RKO (cell line): ENCODE measurements at places on chromosomes 16 and 17.
A peak's percentile ranks its signal among the peaks of the same experiment; 100 is the strongest.

DNA sequence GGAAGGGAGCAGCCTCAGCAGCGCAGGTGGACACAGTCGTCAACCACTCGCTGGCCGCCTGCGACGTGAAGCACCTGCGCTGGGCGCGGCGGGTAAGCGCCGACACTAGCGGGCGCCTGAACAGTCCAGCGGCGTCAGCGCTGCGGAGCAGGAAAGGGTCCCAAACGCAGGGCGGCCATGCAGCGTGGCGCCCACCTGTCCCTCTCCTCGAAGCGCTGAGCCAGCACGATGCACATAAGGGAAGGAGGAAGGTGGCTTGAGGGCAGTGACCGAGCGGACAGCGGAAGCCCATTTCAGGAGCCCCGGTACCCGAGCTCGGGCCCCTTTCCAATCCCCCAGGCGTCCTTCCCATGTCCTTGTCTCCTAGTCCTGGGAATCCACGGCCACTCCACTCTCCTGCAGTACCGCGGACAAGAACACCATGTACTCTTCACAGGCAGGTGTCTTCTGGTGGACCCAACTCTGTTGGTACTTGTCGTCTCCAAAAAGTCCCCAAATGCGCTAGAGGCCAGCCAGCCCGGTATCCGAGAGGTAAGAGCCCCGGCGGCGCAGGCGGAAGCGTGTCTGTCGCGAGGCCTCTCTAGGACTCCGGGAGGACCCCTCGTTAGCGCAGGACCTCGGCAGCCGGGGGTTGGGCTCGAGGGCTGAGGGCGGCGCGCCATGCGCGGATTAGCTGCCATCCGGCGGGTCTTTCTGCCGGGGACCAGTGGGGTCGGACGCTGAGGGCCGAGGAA lies 14.4 kb downstream of the ZNF232 start:
- no peak for DNase-seq

DNA sequence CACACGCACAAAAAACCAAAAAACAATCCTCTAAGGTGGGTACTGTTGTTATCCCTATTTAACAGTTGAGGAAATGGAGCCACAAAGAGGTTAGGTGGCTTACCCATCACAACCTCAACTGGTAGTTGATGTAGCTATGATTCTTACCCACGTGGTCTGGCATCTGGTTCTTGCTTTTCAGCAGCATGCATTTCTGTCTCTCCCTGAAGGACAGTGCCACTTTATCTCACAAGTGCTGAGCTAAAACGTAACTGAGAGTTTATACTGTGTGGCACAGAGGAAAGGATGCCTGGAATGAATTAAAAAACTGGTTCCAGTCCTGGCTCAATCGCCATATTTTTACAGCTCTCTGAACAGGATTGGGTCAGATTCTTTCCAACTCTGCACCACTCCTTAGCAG lies 1.9 kb upstream of the CORO6 start:
- no peak for DNase-seq

DNA sequence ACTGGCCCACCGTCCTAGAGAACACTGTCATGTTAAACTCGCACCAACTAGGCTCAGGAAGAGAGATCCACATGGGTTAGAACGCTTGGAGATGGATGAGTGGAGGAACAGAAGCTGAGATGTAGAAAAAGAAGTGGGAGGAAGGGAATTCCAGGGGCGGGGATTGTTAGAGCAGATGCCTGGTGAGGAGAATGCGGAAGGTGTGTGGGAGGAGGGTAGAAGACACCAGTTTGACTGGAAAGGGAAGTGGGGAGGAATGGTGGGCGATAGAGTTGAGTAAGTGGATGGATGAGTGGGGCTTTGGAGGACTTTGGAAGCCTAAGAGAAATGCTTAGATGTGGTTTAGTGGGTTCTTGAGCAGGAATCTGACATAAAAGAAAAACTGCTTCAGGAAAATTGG lies 37.4 kb downstream of the DHX38 start:
- DNase-seq, result no peak

DNA sequence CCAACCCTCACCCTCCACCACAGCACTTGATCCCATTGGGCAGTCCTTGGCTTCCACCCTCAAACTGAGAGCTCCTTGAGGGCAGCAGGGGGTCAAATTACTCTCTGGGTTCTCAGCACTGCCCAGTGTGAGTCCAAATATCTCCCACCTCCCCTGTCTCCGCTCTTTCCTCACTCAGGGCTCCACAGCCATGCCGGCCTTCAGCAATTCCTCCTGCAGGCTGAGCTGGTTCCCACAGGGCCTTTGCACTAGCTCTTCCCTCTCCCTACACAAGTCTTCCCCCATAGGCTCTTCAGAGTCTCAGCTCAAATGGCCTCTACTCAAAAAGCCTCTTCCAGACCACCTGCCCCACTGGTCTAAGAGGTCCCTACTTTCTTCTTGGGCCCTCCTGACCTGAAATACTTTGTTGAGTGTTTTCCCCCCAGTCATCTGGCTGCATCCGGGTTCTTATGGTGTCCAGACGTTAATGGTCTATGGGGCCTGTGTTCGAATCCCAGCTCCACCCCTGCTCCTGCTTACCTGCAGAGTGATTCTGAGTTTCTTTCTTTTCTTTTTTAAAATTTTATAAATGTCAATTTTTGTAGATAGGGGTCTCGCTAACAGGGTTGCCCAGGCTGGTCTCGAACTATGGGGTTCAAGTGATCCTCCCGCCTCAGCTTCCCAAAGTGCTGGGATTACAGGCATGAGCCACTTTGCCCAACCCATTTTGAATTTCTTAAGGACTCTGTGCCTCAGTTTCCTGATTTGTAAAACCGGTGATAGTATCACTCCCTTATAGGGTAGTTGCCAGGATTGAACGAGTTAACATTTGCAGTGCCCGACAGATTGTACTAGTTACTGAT lies 973 bp upstream of the IL4R start:
- no peak for DNase-seq

DNA sequence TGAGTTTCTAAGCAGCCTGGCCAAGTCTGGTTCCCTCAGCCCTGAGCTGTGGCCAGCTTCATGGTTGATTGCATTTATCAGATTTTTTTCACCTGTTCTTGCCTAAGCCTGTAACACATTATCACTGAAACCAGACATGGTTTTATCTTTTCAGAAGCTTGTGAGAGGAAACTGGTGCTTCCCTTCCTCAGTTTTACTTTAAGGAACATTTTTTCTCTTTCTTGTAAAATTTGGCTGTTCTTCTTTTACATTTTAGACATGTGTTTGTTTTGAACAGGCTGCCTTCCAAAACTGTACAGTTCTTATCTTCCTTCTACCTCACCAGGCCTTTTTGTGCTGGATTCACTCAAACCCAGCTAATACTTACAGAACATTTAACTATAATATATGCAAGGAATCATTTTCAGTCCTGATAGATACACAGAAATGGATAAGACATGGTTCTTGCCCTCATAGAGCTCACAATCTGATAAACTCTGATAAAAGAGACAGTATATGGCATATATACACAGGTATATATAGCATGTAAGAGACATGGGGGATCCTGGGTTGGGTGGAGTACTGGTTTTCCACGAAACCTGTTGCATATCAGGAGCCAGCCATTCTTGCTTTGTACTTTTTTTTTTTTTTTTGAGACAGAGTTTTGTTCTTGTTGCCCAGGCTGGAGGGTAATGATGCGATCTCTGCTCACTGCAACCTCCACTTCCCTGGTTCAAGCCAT lies 44.5 kb downstream of the ZNRF1 start:
- no peak for DNase-seq

GRCh38 chr16:12724226-12724625 lies 79.5 kb downstream of the CPPED1 start:
- DNase-seq, result no peak

GRCh38 chr17:82899941-82900340 lies 60.1 kb upstream of the ZNF750 start:
- DNase-seq, result no peak

DNA sequence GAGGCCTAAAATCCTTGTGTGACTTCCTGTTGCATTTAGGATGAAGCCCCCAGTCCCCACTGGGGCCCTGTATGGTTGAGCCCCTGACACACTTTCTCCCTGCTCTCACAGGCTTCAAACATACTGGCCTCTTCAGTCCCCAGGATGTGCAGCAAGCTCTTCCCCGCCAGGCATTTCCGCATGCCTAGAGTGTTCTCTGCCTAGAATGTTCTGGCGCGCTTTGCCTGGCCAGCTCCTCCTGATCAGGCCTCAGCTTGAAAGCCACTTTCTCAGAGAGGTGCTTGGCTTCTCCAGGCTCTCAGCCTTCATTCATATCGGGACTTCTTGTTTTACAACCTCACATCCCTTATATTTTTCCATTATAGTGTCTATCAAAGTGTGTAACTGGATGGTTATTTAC lies 123.7 kb downstream of the SPACA3 start:
- DNase-seq, result no peak

DNA sequence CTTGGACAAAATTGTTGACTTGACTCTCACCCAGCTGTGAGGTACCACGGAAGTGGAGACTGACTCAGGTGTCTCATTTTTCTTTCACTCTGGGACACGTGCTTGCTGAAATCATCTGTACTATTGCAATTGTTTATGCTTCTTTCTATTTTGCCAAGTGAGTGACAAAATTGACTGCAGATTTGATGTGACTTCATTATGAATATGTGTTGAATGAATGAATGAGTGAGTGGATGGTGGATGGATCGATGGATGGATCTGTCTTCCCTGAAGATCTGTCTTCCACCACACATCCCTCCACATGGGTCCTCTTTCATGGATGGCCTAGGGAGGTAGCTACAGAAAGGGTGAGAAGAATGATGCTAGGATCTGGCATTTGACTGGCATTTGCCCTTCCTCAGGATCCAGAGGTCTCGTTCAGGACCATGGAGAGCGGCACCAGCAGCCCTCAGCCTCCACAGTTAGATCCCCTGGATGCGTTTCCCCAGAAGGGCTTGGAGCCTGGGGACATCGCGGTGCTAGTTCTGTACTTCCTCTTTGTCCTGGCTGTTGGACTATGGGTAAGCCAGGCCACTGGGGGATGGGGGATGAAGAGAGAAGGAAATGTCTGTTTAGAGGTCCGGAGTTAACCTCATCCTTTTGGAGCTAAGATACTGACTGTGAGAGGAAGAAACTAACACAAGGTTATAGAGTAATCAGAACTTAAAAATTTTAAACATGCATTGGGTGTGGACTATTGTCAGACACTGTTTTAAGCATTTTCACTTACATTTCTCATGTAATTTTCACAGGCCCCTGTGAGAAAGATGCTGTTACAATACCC lies 12.7 kb downstream of the SLC5A11 start:
- peak; percentile 57 for DNase-seq

GRCh38 chr16:76818606-76819181 lies 372.3 kb upstream of the MON1B start:
- no peak for DNase-seq

- no peak for DNase-seq
Observed at GRCh38 chr16:15886078-15886477, 2.3 kb downstream of the CEP20 start.

DNA sequence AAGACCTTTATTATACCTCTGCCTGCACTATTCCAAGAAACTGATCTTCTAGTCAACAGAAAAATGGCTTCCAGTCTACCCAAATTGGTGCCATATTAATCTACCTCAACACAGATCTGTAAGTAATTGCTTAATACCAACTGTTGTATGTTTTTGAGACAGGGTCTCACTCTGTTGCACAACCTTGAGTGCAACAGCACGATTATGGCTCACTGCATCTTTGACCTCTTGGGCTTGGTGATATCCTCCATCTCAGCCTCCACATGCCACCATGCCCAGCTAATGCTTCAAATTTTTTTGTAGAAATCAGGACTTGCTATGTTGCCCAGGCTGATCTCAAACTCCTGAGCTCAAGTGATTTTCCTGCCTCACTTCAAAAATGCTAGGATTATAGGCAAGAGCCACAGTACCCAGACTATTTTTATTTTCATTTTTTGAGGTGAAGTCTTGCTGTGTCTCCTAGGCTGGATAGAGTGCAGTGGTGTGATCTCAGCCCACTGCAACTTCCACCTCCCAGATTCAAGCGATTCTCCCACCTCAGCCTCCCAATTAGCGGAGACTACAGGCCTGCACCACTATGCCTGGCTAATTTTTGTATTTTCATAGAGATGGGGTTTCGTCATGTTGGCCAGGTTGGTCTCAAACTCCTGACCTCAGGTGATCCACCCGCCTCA lies 14.4 kb downstream of the NUFIP2 start:
- DNase-seq, result no peak

DNA sequence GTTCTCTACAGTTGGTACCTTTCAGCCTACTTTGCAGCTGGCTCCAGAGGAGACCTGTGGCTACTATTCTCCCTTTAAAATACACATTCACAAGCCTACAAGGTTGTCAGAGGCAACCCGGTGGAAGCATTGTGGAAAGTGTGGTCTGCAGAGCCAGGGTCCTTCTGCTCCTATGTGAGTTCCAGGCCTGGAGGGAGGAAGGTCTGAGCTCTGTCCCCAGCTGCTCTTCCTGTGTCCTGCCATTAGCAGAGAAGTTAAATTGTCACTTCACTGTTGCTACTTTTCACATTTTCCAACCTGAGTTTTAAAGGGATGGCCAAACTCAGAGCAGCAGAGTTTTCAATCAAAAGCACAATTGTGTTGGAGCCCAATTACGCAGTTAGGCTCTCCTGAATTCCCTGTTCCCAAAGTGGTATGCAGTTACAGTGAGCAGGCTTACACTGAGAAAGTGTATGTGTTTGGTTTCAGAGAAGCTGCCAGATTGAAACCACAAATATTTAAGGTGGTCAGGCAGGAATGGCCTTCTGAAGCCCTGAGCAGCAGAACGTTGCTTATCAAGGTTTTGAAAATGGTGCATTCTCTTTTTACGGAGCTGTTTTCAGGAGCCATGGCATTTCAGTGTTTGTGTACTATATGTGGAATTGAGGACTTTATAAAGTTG lies 25.0 kb downstream of the MAP3K3 start:
- DNase-seq, result no peak

DNA sequence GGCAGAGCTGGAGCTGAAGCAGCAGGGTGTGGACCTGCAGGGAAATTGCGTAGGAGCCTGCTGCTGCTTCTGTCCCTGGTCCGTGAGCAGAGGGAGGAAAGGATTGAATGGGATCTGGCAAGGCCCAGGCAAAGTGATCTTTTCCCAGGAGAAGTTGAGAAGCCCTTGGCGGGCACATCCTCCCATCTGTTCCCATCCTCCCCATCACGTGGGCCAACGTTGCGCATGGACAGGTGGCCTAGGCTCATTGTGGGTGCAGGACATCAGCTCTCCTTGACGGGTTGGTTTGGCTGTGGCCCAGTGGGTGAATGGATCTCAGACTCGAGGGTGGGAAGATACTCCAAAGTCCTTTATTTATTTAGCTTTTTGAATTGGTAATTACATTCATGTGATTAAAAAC lies 29.4 kb upstream of the POLR3E start:
- no peak for DNase-seq

- DNase-seq, result no peak
Observed at GRCh38 chr17:39090908-39091665, 60.4 kb downstream of the PLXDC1 start.

- no peak for DNase-seq
Observed at GRCh38 chr17:32015245-32016013, 8.2 kb downstream of the LRRC37B start.

GRCh38 chr17:59406808-59407381 lies 75.4 kb downstream of the YPEL2 start:
- DNase-seq, result no peak

DNA sequence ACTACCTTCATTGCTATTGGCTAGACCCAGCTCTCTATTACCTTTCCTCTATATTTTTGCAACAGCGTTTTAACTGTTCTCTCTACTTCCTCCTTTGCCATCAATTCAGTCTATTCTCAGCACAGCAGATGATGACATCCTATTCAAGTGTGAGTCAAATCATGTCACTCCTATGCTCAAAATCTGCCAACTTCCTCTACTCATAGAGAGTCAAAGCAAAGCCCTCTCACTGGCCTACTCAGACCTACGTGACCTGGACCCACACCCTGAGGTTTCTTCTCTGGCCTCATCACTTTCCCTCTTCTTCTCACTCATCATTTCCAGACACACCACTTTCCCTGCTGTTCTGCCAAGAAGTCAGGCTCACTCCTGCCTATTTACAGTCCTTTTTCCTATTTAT lies 289.0 kb upstream of the AXIN2 start:
- DNase-seq, result peak; percentile 63

GRCh38 chr17:59284317-59284716 lies 47.1 kb upstream of the YPEL2 start:
- DNase-seq, result no peak
